ENCODE measurements at places on chromosomes 7 and 10.

GRCh38 chr7:5682551-5683279, 98.7 kb downstream of the RNF216 start:
- DNase-seq, result no peak

DNA sequence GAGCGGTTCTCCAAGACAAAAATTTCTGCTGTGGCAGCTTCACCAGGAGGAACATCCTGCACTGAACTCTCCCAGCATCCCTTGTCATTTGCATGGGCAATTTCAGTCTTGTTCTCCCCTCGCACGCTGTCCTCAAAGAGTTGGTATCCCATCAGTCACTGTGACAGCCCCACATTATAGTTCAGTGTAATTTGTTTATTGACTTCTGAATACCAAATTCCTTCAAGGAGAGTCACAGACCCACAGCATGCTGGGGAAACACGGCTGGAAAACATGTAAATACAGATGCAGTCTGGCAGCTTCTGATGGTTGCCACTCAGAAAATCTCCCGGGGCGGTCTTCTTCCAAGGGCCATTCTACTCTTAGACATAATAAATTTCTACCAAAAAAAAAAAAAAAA, 151.0 kb upstream of the NEBL start:
- no peak for DNase-seq

DNA sequence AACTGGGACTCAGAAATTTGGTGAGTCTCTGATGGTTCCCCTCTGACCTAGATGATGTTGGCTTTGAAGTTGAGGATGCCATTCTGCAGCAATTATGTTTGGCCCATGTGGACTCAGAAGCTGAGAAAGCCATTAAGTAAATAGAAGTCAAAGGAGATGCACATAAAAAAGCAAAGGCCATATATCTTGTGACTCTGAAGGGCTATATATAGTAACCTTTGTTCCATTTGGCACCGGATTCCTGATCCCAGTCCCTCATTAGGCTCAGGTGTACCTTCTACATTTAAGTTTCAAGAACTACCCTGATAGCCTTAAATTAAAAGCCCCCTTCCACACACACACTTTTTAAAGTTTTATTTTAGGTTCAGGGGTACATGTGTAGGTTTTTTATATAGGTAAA, 50.0 kb upstream of the PDK4 start:
- no peak for DNase-seq

DNA sequence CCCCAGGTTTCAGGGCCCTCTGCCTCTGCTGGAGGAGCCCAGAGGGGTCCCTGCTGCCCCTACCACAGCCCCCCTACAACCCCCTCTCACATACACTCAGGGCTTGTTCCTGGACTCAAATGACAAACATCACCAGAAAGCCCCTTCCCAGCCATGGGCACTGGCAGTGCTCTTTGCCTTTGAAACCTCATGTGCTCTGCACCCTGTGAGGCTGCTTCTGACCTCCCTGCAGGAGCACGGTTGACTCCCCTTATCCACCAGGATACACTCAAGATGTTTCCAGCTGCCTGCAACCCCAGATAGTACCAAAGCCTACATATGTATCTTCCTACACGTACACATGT, 3.5 kb upstream of the ADIRF start:
- no peak for DNase-seq

DNA sequence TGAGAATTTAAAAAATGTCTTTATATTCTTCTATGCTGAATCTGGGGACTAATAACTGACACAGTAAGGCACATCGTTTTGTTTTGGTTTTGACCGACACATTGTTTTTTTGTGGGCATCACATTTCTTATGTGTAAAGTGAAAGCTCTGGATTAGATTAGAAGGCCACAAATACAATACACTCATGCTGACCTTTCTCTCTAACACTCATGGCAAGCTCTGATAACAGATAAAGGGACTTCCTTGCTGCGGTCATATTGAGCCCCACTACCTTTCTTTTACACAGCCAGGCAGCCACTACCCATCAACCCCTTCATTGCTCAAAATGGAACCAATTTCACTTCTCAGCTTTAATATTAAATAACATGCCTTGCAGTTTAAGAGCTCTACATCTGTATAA, 26.0 kb downstream of the PPP1R3A start:
- no peak for DNase-seq

DNA sequence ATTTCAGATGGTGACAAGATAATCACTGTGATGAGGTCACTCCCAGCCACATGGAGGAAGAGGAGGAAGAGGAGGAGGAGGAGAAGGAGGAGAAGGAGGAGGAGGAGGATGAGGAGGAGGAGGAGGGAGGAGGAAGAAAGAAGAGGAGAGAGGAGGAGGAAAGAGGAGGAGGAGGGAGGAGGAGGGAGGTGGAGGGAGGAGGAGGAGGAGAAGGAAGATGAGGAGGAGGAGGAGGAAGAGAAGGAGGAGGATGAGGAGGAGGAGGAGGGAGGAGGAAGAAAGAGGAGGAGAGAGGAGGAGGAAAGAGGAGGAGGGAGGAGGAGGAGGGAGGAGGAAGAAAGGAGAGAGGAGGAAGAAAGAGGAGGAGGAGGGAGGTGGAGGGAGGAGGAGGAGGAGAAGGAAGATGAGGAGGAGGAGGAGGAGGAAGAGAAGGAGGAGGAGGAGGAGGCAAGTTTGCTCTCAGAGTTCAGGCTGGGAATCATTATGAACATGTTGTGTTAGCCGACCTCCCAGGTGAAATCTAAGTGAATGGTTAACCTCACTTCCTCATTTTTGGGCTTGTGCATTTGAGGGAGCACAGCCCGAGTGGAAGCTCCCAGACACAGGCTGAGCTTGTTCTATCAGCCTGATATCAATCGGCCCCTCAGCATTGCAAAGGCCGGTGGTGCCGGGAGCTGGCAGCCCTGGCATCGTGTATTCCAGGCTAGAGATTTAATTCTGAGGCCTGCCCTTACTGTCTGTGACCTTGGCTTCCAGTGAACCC, 236.2 kb upstream of the PITRM1 start:
- no peak for DNase-seq

GRCh38 chr10:123522702-123523312, 143.3 kb upstream of the GPR26 start:
- DNase-seq, result no peak

- DNase-seq, result no peak
These were observed 91.7 kb upstream of the IL6 start for GRCh38 chr7:22635349-22635748.

GRCh38 chr10:79148452-79149344, 79.9 kb downstream of the ZMIZ1 start:
- DNase-seq, result no peak

- no peak for DNase-seq
These were observed 303.0 kb upstream of the DKK1 start for GRCh38 chr10:52011118-52011517.

- no peak for DNase-seq
These were observed 1.7 kb downstream of the FOXP2 start for GRCh38 chr7:114416129-114416990.

DNA sequence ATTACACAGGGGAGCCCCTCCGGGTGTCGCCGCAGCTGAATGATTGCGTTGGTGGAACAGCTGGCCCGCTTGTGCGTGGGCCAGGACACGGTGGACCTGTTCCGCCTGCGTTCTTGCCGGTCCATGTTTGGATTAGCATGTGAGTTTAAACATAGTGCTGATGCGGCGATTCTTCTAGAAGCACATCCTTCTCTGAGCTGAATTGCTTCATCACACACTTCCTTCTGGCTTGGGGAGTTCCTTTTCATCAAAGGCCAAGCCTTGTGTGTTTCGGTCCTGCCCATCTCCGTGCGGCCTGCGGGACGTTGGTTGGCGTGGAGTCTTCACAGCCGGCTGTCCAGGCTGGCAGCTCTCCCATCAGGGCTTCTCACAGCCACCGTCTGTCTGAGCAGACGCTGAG, 45.5 kb upstream of the SLC29A4 start:
- DNase-seq, result no peak

- no peak for DNase-seq
These were observed 664 bp downstream of the FMC1 start for GRCh38 chr7:139341776-139342226.

DNA sequence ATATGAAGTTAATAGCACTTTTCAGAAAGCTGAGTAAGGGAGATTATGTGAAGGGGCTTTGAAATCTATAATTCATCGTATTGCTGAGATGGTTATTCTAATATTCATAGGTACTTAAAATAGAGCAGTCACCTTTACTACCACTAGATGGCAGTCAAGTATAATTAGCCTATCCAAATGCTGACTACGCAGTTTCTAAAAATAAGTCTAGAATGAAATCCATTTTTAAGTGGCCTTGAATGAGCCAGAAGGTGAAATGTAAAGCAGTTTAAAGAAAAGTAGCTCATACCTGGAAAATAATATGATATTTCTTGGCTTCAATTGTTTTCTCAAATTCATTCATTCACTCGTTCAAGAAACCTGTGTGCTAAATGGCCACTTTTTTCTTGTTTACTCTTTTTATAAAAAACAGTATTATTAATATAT, 1277.1 kb downstream of the GATA3 start:
- peak; percentile 50 for DNase-seq

- no peak for DNase-seq
These were observed 240.0 kb downstream of the SDHAF3 start for GRCh38 chr7:97357459-97357858.

DNA sequence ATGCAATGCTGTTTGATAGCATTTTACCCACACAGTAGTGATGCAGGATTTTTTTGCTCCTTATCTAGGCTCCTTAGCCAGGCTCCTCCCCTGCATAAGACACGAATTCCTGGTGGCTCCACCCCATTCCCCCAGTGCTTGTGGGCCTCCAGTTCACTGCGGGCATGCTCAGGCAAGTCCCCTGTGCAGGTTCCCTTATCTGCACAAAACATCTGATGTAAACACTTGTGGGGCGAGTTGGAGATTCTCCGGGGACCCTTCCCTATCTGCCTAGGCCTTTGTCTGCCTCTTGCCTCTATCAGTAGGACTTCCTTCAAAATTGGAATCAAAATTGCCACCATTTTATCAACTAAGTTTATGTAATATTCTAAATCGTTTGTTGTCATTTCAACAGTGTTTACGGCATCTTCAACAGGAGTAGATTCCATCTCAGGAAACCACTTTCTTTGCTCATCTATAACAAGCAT, 5.4 kb upstream of the STK17A start:
- no peak for DNase-seq

DNA sequence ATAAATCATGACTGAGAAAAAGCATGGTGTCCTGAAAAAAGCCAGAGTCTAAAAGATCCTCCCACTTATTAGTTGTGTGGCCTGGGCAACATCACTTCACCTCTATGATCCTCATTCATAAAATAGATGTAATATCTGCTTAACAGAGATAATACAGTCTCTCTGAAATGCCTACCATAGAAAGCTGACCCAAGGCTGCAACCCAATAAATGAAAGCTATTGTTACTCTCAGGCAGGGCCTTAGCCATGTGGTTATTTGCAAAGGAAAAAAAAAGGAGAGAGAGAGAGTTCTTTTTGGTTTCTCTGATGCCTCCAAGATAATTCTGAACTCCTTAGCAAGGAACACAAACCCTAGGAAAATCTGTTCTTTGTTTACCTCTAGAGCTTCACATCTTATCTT, 7.9 kb downstream of the FAM13C start:
- no peak for DNase-seq

DNA sequence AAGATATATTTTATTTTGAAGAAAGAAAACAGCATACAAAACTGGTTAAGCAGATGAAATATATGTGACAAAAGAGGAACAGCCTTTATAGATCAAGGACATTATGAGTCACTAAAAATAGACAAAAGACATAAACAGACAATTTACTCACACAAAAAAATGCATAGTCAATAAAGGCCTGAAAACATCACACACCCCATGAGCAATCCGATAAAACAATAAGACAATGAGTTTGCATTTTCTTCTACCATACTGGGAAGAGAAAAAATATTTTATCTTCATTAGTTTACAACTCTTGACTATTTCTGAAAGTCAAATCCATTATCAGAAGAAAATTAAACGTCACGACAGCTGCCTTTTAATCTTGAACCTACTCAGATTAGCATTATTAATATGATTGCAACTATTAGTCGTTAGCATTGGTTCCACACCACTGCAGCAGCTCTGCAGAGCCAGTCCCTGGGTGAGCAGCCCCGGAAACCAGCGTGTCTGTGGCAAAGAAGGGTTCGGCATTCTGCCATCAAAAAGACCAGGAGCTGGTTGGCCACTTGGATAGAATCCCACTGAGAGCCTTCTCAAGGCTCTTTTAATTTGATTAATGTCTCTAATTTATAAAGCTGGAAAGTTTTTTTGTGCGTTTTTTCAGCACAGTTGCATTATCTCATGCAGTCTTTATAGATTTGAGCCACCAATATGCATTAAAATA, 305.4 kb upstream of the SHH start:
- DNase-seq, result no peak

DNA sequence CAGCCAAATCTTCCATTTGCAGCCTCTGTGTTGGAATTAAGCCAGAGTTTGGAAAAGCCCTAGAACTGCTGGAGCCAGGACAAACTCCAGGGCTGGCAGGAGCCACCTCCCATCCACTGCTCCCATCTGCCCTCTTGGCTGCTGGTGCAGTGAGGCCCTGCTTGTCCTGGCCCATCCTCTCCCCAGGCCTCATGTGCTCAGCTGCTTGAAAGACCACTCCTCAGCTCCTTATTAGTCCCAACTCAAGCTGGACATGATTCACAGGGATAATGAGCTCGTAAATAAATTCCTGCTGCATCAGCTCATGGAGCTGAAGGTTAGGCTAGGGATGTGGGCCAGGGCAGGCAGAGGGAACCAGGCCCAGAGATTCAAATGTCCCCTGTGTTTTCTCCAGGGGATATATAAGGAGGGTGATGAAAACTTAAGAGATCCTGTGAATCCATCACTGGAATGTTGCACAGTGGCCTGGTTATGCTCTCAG, 282.8 kb downstream of the RPS24 start:
- DNase-seq, result no peak

- no peak for DNase-seq
These were observed 769.7 kb downstream of the TNS3 start for GRCh38 chr7:46812101-46812675.

DNA sequence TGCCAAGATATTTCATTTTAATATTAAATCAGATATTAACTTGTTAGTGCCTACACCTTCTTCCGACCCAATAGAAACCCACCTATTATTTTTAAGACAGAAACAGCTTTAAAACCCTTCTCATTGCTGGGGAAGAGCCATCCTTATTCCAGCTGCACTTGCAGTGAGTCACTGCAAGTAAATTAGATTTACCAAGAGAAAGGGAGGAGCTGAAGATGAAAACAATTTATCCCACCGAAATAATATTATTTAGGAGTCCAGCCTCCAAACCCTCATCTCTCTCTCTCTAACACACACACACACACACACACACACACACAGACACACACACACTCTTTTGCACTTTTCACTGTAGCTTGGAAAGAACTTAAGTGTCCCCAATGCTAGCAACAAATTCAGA, 26.9 kb downstream of the TWIST1 start:
- DNase-seq, result no peak

- DNase-seq, result no peak
These were observed 866.3 kb upstream of the LRRN3 start for GRCh38 chr7:110224643-110225042.

DNA sequence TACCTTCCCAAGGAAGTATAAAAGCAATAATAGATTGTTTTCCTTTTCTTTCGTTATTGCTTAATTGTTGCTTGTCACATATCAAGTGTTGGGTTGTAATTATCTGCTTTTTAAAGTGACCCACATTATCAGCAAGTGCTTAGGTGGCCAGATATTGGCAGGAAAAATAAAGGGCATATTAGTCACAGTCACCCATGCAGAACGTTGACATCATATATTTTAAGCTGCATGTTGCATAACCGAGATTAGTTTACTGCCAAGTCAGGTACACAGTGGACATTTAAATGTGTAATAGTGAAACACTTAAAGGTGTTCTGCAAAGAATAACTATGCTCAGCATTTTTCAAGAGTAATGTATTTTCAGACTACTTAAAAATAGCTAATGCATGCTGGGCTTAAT, 11.4 kb downstream of the NEBL start:
- no peak for DNase-seq
